ENCODE measurements at places on chromosomes 4 and X. TPM values are rescaled to one million over a fixed set of nuclear protein-coding genes. Genes with fewer than 3 reads are reported as not detected.

Gene TCEAL2
- 105 TPM for polyA plus RNA-seq

Gene SRPX
- polyA plus RNA-seq: 18.1 TPM

Gene CHM
- polyA plus RNA-seq: 9.7 TPM

Gene LIAS
- 32.4 TPM for polyA plus RNA-seq

Gene GLUD2
- 0.83 TPM for polyA plus RNA-seq

Gene MTM1
- polyA plus RNA-seq: 13.5 TPM

Gene LRPAP1
- 179 TPM for polyA plus RNA-seq
